ENCODE measurements at places on chromosomes 13 and 19. TPM values are rescaled to one million over a fixed set of nuclear protein-coding genes. Genes with fewer than 3 reads are reported as not detected.

GRCh38 chr13:95301183-95301967 lies at the start of gene ABCC4:
ABCC4 (minus strand) TSS chr13:95301451; CDS start chr13:95301314, 137 bp downstream.
- no peaks in the 10 kb centered on the region for H3K36me3 ChIP-seq
- H3K4me3 ChIP-seq, result peak within 1 kb of the TSS; percentile 65
- H3K27me3 ChIP-seq, result no peaks in the 10 kb centered on the region
- peak; percentile 69 for DNase-seq

GRCh38 chr13:76696370-76696769 lies 189.8 kb downstream of the KCTD12 start:
- H3K27me3 ChIP-seq, result no peaks in the 10 kb centered on the region
- H3K27ac ChIP-seq, result no peak overlapping the region
- H3K36me3 ChIP-seq, result no peaks in the 10 kb centered on the region
- no peak for DNase-seq
- H3K4me1 ChIP-seq, result peaks cover 13% of the 10 kb centered on the region
- no peak overlapping the region for H3K4me3 ChIP-seq

The ZNF383 gene
- 13.8 TPM for total RNA-seq

DNA sequence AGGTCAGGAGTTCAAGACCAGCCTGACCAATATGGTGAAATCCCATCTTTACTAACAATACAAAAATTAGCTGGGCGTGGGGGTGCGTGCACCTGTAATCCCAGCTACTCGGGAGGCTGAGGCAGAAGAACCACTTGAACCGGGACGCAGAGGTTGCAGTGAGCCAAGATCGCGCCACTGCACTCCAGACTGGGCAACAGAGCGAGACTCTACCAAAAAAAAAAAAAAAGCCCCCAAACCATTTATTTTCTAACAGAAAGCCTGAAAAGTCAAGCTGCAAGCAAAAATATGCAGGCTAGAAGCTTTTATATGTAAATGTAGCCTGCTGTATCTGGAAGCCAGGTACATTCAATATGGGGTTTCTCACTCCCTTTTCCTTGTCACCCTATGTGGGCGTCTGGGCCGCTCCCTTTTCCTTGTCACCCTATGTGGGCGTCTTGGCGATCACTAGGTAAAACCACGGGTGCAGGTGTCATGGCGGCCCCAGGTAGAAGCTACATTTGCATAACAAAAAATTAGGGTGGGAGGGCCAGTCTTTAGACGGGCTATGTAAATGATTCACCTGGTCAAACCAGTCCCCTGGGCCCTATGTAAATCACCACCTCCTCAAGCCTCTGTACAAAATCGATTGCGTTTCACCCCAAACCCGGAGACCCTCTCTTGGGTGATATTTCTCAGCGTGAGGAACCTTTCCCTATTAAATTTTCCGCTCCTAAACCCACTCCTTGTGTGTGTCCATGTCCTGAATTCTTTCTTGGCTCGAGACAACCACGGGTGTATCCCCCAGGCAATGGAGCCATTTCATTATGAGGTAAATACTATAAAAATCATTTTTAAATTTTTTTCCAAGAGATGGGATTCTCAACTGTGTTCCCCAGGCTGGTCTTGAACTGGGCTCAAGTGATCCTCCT lies 2.1 kb downstream of the TRIM13 start:
- DNase-seq, result no peak
- H3K4me1 ChIP-seq, result peaks cover 57% of the 10 kb centered on the region
- peaks cover 8% of the 10 kb centered on the region for H3K36me3 ChIP-seq
- H3K27me3 ChIP-seq, result no peaks in the 10 kb centered on the region

The FAM98C gene
- total RNA-seq, result 10.6 TPM

The NLRP11 gene
- total RNA-seq, result not detected

The C19orf85 gene
- not detected for total RNA-seq

- H3K27me3 ChIP-seq, result no peaks in the 10 kb centered on the region
- H3K4me1 ChIP-seq, result peaks cover 6% of the 10 kb centered on the region
- H3K4me3 ChIP-seq, result no peak overlapping the region
- H3K27ac ChIP-seq, result peak overlapping the region; percentile 16
- H3K36me3 ChIP-seq, result peaks cover 7% of the 10 kb centered on the region
These were observed 39.1 kb downstream of the TRPM4 start for GRCh38 chr19:49196527-49197240.

DNA sequence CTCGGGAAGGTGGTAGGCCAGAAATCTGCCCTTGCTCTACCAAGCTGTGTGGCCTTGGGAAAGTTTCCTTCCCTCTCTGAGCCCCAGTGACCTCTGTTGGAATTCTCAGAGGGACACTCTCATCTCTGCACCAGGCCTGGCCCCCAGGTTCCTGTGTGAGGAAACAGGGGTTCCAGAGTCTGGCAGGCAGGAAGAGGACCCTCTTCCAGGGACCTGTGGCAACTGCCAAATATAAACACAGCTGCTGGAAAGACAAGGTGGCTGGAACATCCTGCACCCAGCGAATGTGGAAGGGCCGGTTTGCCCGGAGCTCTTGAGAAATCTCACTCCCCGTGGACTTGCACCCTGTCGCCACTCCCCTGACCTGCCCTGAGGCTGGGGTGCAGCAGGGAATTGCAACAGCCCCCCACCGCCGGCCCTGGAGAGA lies 52.8 kb downstream of the GADD45B start:
- H3K4me1 ChIP-seq, result no peaks in the 10 kb centered on the region
- no peak overlapping the region for H3K4me3 ChIP-seq
- no peaks in the 10 kb centered on the region for H3K27me3 ChIP-seq
- no peak for DNase-seq

Measured in heart left ventricle (tissue), 16 donors.